ENCODE measurements at places on chromosomes 4 and X.

- no peak overlapping the region for H3K27ac ChIP-seq
- H3K4me3 ChIP-seq: no peak overlapping the region
- H3K36me3 ChIP-seq: no peaks in the 10 kb centered on the region
- H3K27me3 ChIP-seq: no peaks in the 10 kb centered on the region
Measured at GRCh38 chrX:103913356-103914020, 48.9 kb upstream of the TMSB15B start.

DNA sequence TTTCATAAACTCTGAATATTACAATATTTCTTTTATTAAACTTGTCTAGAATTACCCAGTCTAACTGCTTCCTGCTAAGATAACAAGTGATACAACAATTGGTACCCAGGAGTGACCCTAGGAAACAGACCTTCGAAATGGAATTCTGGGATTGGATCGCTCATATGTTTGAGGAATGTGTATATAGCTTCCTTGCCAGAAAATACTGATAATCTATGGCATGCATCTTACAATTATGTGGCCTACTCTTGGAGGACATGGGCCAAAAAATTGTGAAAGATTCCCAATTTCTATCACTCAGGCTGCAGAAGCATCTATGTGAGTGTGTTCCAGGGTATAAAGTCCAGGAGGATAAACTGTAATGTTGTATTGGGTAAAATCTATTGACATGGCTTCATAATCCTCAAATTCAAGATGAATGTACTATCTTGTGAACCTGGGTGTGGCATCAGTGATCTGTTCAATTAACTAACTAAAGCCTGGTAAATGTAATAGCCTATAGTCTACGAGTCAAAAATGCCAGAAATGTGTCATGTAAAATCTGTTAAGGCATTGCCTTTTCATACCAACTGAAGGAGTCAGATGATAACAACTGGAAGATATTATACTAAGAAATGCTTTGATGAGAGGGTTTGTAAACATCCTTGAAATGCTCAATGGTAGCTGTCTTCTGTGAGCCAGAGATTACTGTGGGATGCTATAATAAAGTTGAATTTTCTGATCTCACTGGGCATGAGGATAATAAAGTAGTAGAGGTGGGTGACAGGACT, 1499.3 kb downstream of the PCDH7 start:
- H3K4me3 ChIP-seq: no peak overlapping the region
- H3K4me1 ChIP-seq: no peaks in the 10 kb centered on the region
- no peak for DNase-seq
- no peaks in the 10 kb centered on the region for H3K27me3 ChIP-seq
- H3K36me3 ChIP-seq: no peaks in the 10 kb centered on the region
- no peak overlapping the region for H3K27ac ChIP-seq

DNA sequence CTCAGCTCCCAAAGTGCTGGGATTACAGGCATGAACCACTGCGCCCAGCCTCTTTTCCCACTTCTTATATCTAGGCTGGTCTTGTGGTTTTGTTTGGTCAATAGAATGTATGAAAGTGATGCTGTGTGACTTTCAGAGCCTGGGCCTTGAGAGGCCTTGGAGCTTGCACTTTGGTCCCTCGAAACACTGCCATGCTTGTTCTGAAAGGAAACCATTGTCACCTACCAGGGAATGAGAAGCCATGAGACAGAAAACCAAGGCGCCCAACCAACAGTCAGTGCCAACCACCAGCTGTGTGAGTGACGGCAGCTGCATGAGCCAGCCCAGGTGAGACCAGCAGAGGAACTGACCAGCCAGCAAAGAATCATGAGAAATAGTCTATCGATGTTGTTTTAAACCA, 57.4 kb downstream of the SCD5 start:
- H3K27ac ChIP-seq: no peak overlapping the region
- H3K4me3 ChIP-seq: no peak overlapping the region
- no peak for DNase-seq
- H3K4me1 ChIP-seq: peaks cover 10% of the 10 kb centered on the region
- no peaks in the 10 kb centered on the region for H3K36me3 ChIP-seq
- no peaks in the 10 kb centered on the region for H3K27me3 ChIP-seq

GRCh38 chrX:7109838-7110793, 37.4 kb upstream of the STS start:
- H3K27me3 ChIP-seq: no peaks in the 10 kb centered on the region
- H3K4me3 ChIP-seq: no peak overlapping the region
- DNase-seq: no peak
- H3K36me3 ChIP-seq: no peaks in the 10 kb centered on the region

DNA sequence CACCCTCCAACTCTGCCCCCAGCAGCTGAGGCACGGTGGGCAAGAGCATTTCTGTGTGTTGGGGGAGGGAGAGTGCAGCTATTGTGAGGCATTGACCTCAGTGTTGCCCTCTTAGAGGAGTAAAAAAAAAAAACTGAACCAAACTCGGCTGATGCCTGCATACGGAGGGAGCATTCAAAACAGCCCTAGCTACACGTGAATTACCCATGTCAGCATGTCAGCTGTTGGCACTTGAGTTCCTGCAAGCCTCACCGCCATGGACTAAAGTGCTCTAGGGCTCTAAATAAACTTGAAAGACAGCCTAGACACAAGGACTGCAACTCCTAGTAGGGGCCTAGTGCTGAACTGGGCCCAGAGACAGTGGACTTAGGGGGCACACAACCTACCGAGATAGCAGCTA, 22.0 kb downstream of the ITIH6 start:
- no peaks in the 10 kb centered on the region for H3K4me1 ChIP-seq
- no peak for DNase-seq
- no peaks in the 10 kb centered on the region for H3K27me3 ChIP-seq
- no peaks in the 10 kb centered on the region for H3K36me3 ChIP-seq
- no peak overlapping the region for H3K4me3 ChIP-seq

- H3K4me3 ChIP-seq: no peak overlapping the region
- H3K27ac ChIP-seq: no peak overlapping the region
- H3K36me3 ChIP-seq: no peaks in the 10 kb centered on the region
- no peaks in the 10 kb centered on the region for H3K4me1 ChIP-seq
- H3K27me3 ChIP-seq: no peaks in the 10 kb centered on the region
Measured at GRCh38 chr4:12296366-12296765, 867.7 kb upstream of the HS3ST1 start.

All from pancreas (tissue), 10 donors.